Bladder microvascular endothelial cell (primary cell): ENCODE measurements at places on chromosomes 6 and 20. TPM values are rescaled to one million over a fixed set of nuclear protein-coding genes. Genes with fewer than 3 reads are reported as not detected.

The BMP5 gene
- not detected in 2 replicates for total RNA-seq

The POU5F1 gene
- total RNA-seq: 0.19 and 0.32 TPM in 2 replicates

The OTOR gene
- not detected in 2 replicates for total RNA-seq

The MTO1 gene
- 21.9 and 34.8 TPM in 2 replicates for total RNA-seq

The SCUBE3 gene
- 0.65 and 3.0 TPM in 2 replicates for total RNA-seq

The BPIFB2 gene
- not detected in 2 replicates for total RNA-seq

The ABHD16B gene
- not detected in 2 replicates for total RNA-seq

The SLC44A4 gene
- 0.06 and 0.49 TPM in 2 replicates for total RNA-seq

The HLA-G gene
- total RNA-seq: not detected in 2 replicates

The F13A1 gene
- total RNA-seq: not detected in 2 replicates

The FNDC1 gene
- total RNA-seq: under 0.01 TPM in 2 replicates

The MUC21 gene
- not detected in 2 replicates for total RNA-seq

The BTBD3 gene
- 43.7 and 78.5 TPM in 2 replicates for total RNA-seq
